Hair follicular keratinocyte (primary cell): ENCODE measurements at places on chromosomes 4 and X. TPM values are rescaled to one million over a fixed set of nuclear protein-coding genes. Genes with fewer than 3 reads are reported as not detected.

CITED1 gene
- not detected in 2 replicates for total RNA-seq

RNF175 gene
- 0.39 TPM in 1 of 2 replicates, not detected in the other for total RNA-seq

CSN1S1 gene
- total RNA-seq: not detected in 2 replicates

ASMT gene
- not detected in 2 replicates for total RNA-seq

ACTRT1 gene
- not detected in 2 replicates for total RNA-seq

UNC5C gene
- 0.04 TPM in 1 of 2 replicates, not detected in the other for total RNA-seq

LRAT gene
- 2.4 and 3.7 TPM in 2 replicates for total RNA-seq

INTU gene
- total RNA-seq: 2.0 TPM in 2 replicates

ZCCHC12 gene
- not detected in 2 replicates for total RNA-seq

OTUD6A gene
- not detected in 2 replicates for total RNA-seq

TEX13D gene
- total RNA-seq: not detected in 2 replicates

FAM9A gene
- not detected in 2 replicates for total RNA-seq

CPE gene
- 2.8 and 3.4 TPM in 2 replicates for total RNA-seq

PAGE4 gene
- not detected in 2 replicates for total RNA-seq

RHOXF2B gene
- not detected in 2 replicates for total RNA-seq

KIF4A gene
- total RNA-seq: 5.2 and 12.3 TPM in 2 replicates

CD38 gene
- not detected in 2 replicates for total RNA-seq

BEND2 gene
- total RNA-seq: not detected in 2 replicates

DGAT2L6 gene
- not detected in 2 replicates for total RNA-seq

GRK4 gene
- total RNA-seq: 3.4 and 3.7 TPM in 2 replicates

ADAMTS3 gene
- total RNA-seq: 0.08 and 0.30 TPM in 2 replicates
